ENCODE measurements at places on chromosomes 2 and 18. TPM values are rescaled to one million over a fixed set of nuclear protein-coding genes. Genes with fewer than 3 reads are reported as not detected.

DNA sequence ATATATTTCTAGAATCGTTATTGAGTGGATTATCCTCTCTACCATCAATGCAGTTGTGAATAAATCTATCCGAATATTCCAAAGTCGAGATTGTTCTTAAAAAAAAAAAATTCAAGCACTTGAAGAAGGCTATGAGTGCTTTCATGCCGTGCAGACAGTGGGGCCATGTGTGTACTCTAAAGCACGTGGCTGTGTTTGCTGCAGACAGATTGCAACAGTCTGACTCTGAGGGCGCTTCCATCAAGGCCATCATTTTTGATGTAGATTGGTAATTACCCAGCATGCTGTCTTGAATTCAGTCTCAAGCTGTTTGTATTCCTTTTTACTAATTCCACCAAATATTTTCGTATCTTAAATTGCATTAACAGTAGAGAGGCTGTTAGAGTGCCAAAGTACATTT, 325.9 kb upstream of the LINC00305 start:
- no peak for DNase-seq

GRCh38 chr18:46261799-46262198, 157.6 kb downstream of the HAUS1 start:
- DNase-seq = no peak

DNA sequence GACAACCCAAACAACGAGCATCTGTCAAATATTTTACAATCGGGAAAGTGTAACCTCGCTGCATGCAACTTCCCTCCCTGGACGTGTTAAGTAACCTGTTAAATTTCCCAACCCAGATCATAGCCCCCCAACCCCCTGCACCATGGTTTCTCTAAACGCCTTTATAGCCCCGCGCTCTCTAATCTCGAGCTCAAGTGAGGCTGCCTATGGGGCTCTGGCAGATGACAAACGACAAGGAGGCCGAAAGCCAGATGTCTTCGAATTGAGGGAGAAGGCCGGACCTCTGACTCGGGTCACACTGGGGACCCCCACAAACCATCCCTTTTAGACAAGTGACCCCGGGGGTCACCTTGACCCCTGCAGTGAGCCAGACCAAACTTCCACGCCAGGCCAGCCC, 526 bp downstream of the COX7A2L start:
- no peak for DNase-seq

DNA sequence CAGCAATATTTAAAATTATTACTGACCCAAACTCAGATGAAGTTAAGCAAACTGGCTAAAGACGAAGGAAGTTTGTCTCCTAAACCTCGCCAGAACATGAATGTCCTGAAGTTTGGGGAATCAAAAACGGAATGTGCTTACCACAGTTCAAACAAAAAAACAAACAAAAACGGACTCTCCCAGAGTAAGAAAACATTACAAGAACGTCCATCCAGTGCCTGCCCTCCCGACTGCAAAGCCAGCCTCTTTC, 1.1 kb downstream of the KANSL1L start:
- DNase-seq = peak; percentile 82

DNA sequence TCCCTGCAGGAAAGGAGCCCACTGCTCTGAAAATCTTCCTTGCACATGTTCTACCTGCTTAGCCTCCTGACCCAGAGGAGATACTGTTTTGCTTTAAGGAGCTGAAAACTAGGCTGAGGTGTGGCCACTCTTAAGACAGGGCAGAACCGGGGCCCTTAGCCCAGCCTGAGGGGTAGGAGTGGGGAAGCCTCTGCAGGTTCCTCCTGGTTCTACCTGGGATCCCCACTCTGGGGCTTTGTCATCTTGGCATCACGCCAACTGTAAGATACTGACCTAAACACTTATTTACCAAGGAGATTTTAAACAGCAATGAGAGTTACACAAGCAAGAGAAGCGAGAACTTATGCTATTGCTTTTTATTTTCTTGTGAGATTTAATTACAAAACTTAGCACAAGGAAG, 86.9 kb downstream of the KCTD1 start:
- no peak for DNase-seq

PLEKHH2 gene
- 4.5 TPM for total RNA-seq
